ENCODE measurements at places on chromosomes 11 and 22.

GRCh38 chr11:69665669-69666068 is 9.5 kb downstream of the LTO1 start:
- no peak for DNase-seq

GRCh38 chr22:47094861-47095330 is 332.4 kb downstream of the TBC1D22A start:
- DNase-seq: no peak

GRCh38 chr22:50531546-50531961 is 1.7 kb upstream of the TYMP start:
- no peak for DNase-seq

DNA sequence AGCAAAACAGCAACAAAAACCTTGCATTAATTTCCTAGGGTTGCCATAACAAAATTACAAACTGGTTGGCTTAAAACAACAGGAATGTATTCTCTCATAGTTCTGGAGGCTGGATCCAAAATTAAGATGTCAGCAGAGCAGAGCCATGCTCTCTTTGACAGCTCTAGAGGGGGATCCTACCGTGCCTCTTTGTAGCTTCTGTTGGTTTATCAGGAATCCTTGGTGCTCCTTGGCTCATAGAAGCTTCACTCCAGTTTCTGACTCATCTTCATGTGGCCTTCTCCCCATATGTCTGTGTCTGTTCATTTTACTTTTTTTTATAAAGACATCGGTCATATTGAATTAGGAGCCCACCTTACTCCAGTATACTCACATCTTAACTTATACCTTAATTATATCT is 90.5 kb upstream of the POU2AF2 start:
- no peak for DNase-seq

- DNase-seq: no peak
These were observed 16.8 kb upstream of the PAFAH1B2 start for GRCh38 chr11:117127171-117127901.

DNA sequence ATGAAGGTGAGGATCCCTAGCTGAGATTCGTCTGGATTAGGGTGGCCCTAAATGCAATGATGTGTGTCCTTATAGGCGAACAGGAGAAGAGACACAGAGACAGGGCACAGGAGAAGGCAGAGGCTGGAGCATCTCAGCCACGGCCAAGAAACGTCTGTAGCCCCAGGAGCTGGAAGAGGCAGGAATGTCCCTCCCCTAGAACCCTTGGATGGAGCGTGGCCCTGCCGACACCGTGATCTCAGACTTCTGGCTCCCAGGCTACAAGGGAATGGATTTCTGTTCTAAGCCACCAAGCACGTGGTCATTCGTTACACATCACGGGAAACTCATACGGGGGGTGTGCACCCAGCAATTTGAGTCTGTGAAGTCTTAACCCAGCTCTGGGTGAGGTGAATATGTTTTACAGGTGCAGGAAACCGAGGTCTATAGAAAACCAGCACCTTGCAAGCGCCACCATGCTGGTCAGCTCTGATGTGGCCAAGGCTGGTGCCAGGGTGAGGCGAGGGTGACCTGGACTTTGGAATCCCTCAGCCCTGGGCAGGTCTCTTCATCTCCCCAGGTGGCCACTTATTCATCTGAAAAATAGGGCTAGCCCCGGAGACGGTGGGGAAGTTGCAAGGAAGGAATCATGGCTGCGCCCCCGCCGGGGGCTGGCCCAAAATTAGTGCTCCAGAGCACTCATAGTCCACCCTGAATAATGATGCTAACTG is 89.5 kb upstream of the FGF3 start:
- DNase-seq: no peak

DNA sequence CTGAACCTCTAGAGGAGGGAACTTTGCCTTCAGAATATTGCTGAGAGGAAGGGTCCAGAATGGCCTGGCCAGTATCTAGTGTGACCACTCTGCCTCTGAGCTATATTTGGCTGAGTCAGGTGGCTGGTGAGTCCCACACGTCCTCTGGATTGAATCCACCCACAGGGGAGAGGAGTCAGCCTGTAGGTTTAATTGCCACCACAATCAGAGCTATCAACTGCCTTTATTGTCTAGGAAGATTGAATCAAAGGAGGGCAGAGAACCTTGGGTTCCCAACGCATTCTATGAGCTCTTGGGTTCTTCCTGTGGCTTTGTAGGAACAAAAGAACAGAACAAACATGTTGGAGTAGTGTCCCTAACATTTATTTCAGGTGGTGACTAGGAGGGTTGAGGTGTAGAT is 67.7 kb downstream of the ST3GAL4 start:
- no peak for DNase-seq

DNA sequence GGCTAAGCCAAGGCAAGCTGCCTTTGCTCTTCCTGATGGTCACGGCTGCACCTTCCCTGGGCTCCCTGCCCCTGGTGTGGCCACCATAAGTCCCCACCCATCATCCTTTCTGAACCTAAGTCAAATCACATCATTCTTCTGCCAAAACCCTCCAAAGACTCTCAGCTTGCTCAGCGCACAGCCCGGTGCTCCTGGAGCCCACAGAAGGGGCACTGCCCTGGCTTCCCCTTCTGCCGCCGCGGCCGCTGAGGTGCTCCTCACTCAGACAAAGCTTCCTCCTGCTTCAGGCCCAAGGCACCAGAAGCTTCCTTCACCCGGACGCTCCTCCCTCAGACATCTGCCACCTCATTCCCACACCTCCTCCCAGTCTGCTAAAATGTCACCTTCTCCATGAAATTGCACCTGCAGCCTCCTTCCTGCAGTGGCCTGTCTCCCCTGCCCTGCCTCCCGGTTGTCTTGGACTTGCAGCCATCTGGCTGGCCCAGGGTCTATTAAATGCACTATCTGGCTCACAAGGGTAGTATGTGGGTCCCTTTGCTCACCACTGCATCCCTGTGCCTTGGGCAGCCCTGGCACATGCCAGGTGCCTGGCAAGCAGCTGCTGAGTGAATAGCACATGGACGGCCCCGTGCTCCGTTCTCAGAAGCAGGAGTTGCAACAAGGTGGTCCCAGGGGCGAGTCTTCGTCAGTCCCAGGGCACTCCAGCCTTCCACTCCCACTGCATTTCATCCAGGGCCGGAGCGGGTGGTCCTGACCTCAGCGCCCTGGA is 108.2 kb downstream of the WNT7B start:
- no peak for DNase-seq

- DNase-seq: no peak
These were observed 14.9 kb downstream of the NCF4 start for GRCh38 chr22:36875741-36876140.

GRCh38 chr11:57983191-57983590 is 40.5 kb upstream of the OR9Q1 start:
- no peak for DNase-seq

GRCh38 chr11:13260963-13261588 is 16.5 kb upstream of the BMAL1 start:
- DNase-seq: peak; percentile 46

DNA sequence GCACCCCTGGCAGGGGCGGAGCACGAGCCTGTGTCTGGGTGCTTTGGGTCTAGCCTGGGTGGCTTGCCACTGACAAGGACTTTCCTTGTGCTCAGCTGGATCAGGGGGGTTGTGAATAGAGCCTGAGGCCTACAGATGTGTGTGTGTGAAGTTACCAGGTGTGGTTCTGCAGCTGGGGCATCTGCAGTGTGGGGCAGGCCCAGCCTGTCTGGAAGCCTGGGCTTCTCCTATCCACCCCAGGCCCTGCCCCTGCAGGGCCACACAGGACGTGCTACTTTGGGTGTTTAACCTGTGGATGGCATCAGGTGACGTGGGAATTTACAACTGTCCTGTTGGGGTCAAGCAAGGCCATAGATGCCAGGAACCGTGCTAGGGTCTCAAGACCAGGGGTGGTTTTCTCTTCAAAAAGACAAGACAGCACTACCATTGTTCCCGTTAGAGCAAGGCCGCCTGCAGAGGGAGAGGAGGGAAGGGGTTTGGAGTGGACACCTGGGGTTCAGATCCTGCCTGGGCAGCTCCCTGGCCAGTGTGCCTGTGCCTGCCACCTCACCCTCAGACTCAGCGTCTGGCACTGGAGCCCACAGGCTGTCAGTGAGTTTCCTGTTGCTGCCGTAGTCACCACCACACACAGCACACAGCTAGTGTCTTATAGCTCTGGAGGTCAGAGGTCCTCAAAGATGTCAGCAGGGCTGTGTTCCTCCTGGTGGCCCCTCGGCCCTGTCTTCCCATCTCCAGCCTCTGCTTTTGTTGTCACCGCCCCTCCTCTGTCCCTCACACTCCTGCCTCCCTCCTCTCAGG is 31.6 kb downstream of the CTTN start:
- no peak for DNase-seq

DNA sequence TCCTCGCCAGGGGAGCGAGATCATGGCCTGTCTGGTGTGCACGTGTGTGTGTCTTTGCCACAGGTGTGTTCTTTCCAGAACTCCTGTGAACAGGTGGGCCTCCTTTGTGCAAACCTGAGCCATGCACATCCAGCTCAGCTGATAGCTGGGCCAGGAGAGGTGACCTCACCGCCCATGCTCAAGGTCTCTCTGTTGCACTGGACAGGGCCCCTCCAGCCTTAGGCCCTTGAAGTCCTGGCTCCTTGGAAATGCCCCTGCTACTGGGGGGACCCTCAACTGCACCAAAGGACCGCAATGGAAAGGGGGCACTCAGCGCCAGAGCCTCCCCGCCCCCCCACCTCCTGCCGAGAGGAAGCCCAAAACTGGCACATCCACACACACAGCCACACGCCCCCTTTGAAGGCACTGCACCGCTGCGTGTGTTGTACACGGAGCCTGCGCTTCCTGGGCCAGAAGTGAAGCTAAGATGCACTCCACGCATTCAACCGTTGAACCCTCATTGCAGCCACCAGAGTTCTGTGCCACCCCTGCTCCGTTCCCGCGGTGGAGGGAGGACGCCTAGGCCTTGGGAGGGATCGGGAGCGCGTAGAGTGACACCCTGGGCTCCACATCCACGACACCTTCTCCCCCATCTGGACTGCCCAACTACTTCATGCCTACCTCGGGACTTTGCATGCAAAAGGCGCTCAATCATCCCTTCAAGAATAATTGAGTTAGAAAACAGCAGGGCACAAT is 16.4 kb upstream of the IL2RB start:
- DNase-seq: no peak

- DNase-seq: peak; percentile 73
These were observed 716.4 kb downstream of the KCNA4 start for GRCh38 chr11:29300420-29300819.

- DNase-seq: no peak
These were observed 3.2 kb downstream of the C11orf54 start for GRCh38 chr11:93744669-93745004.

DNA sequence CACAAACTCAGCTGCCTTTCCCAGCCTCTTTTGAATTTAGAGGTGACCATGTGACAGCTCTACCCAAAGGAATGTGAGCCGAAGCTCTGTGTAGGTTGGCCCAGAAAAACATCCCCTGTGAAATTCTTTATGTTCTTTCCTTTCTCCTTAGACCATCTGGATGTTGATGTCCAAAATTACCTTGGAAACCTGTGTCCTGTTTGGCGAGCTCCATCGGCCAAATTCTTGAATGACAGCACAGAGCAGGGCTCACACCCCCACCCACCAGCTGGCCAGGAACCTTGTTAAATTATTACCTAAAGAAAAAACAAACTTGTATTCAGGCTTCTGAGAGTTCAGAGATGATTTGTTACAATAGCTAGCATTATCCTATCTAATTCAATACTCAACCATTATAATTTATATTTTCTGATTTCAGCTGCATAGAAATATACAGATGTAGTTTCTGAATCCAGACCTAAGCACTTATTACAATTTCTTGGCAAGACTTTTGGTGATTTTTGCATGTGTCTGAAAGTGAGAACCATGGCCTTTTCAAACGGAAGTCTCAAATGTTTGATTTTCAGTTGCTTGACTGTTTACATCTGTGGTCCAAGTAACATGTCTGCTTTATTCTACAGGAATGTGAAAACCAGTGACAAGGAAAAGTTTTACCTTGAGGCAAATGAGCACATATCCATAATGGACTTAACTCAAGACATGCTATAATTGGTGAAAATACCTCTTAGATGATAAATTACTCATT is 554.2 kb downstream of the NTM start:
- peak; percentile 48 for DNase-seq

GRCh38 chr22:45317551-45318167 is 7.9 kb downstream of the FAM118A start:
- no peak for DNase-seq

DNA sequence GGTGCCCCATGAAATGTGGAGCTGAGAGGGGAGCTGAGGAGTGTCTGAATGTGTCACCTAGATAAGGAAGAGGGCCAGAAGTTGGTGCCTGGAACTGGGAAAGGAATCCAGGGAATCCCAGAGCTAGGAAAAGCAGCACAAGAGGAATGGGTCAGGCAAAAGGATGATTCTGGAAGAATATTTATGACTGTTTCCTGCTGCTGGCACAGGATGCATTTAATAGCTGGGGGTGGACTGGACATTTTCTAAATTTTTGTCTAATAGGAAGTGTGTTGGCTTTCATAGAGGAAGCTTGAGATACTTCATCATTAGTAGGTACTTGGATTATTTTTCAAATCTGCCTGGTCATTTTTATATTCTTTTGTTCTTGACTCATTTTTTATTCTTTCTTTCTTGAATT is 17.4 kb upstream of the MRGPRX2 start:
- DNase-seq: no peak

DNA sequence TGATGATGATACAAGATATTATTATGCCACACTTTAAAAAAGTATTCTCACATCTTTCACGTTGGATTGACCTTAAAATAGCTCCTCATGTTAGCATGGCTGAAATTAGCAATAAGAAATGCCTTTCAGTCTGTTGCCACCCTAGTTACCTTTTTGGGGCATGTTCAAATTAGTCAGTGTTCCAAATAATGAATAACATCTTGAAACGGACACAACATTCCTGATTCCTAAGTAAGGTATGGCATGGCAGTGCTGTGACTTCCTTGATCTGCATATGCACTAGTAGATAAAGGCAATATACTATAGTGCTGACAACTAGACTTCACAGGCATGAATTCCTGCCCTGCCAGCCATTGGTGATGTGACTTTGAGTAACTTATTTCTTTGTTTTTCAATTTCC is 914.5 kb downstream of the METTL15 start:
- DNase-seq: no peak

DNA sequence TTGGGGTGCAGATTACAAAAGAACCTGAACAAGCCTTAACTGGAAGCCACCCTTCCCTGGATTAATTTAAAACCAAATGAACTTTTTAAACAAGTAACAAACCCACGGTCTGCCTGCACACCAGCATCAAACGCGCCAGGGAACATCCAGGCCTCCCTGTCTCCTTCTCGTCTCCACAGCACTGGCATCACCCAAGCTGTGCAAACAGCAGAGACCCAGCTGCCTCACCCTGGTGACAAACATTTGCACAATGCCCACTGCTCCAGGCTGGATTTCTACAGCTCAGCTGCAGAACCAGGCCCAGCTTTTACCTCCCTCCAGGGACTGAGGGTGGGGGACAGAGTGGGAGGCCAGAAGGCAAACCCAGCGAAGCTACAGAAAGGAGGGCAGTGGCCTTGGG is 7.0 kb downstream of the RPL3 start:
- DNase-seq: no peak

- DNase-seq: no peak
These were observed 55.9 kb downstream of the RTN4R start for GRCh38 chr22:20211997-20212753.

- peak; percentile 93 for DNase-seq
These were observed 27.6 kb upstream of the CD44 start for GRCh38 chr11:35111161-35112055.

- DNase-seq: no peak
These were observed 138.9 kb downstream of the CD44 start for GRCh38 chr11:35277827-35278226.
